ENCODE measurements at places on chromosomes 3 and 15.

DNA sequence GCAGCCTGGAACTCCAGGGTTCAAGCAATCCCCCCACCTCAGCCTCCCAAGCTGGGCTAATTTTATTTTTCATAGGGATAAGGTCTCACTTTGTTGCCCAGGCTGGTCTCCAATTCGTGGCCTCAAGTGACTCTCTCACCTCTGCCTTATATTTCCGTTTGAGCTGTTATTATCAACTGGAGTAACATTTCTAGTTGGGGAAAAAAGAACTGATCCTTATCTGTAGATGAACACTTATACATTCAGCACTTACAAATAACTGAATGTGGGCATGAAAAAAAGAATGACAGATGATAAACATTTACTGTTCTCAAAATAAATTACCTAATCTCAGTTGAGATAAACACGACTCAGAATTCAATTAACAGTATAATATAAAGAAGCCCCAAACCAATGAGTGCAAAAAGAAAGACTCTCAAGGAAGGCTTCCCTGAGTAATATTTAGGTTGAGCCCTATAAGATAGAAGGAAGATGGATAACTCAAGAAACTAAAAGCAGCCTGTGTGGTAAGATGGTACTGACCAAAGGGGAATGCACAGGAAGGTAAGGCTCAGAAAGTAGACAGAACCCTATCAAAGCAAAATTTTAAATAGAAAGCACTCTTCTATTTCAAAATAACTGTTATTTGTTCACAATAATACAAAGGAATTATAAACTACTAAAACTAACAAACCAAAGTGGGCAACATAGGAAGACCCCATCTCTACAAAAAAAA lies 11.8 kb downstream of the UBE3A start:
- no peak for DNase-seq

GRCh38 chr3:23455775-23456174 lies 252.6 kb downstream of the UBE2E2 start:
- DNase-seq: peak; percentile 87

- no peak for DNase-seq
Observed at GRCh38 chr15:50225057-50225456, 40.5 kb downstream of the HDC start.

- no peak for DNase-seq
Observed at GRCh38 chr3:78076379-78076778, 1036.5 kb downstream of the ROBO2 start.

- DNase-seq: no peak
Observed at GRCh38 chr3:105013657-105014056, 353.1 kb upstream of the ALCAM start.

- DNase-seq: no peak
Observed at GRCh38 chr15:69087366-69087976, 73.0 kb upstream of the GLCE start.

- no peak for DNase-seq
Observed at GRCh38 chr15:89649716-89650115, 5.6 kb downstream of the KIF7 start.

DNA sequence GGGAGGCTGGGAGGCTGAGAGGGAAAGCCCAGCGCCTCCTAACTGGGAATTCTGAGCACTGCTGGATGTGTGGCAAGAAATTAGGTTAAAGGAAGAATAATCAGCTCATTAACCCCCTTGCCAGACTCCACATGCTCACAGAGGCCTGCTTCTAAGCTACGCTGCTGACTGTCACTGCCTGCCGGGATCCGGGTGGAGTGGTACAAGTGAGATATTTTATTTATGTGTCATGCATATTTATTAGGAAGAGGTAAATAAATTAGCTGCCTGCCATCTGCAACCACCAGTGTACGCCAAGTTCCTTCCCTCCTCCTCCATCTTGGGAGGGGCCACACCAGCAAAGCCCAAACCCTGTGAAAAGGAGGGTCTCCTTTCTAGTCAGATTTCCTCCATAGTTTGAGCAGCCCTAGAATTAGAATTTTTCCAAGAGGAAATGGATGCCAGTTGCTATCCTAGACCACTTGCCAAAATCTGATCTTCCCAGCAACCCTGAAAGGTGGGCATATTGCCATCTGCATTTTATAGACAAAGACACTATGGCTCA lies 43.5 kb upstream of the GRIP2 start:
- DNase-seq: no peak

GRCh38 chr3:14244521-14245247 lies 66.1 kb downstream of the LSM3 start:
- no peak for DNase-seq

GRCh38 chr15:69496001-69496400 lies 43.4 kb downstream of the RPLP1 start:
- DNase-seq: no peak

DNA sequence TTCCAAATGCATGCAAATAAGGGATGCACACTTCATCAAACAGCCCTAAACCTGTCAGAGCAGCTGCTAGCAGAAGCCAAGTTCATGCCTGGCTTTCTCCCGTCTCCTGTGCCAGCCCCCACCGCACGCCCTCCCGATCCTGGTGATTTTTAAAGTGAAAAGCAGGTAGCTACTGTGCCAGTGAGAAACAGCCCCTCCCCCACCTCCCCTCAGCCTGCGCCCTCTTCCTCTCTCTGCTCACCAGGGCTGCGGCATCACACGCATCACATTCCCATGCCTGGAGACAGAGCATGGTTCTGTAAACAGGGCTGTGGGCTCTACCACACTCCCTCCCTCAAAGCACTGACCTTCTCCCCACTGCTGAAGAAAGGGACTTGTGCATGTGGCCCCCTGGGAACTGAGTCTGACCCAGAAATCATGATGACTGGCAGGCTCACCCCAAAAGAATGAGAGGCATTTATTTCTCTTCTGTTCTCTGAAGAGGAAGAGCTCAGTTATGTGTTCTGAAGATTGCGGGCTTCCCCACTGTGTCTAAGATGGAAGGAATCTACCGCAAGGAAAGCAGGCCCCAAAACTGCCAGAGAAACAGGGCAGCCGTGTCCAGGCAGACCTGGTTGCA lies 14.5 kb upstream of the SLC6A1 start:
- DNase-seq: peak; percentile 11

GRCh38 chr15:72740219-72740618 lies 43.3 kb downstream of the ADPGK start:
- DNase-seq: no peak

- DNase-seq: peak; percentile 98
Observed at GRCh38 chr15:67107014-67107812, 41.8 kb downstream of the SMAD3 start.

GRCh38 chr3:171088496-171088895 lies 62.0 kb upstream of the SLC2A2 start:
- DNase-seq: no peak

- DNase-seq: no peak
Observed at GRCh38 chr3:175198991-175199783, 340.1 kb downstream of the NAALADL2 start.

- no peak for DNase-seq
Observed at GRCh38 chr3:89813500-89813899, 706.1 kb downstream of the EPHA3 start.

GRCh38 chr3:78919021-78919755 lies 848.6 kb downstream of the ROBO1 start:
- DNase-seq: peak; percentile 65

DNA sequence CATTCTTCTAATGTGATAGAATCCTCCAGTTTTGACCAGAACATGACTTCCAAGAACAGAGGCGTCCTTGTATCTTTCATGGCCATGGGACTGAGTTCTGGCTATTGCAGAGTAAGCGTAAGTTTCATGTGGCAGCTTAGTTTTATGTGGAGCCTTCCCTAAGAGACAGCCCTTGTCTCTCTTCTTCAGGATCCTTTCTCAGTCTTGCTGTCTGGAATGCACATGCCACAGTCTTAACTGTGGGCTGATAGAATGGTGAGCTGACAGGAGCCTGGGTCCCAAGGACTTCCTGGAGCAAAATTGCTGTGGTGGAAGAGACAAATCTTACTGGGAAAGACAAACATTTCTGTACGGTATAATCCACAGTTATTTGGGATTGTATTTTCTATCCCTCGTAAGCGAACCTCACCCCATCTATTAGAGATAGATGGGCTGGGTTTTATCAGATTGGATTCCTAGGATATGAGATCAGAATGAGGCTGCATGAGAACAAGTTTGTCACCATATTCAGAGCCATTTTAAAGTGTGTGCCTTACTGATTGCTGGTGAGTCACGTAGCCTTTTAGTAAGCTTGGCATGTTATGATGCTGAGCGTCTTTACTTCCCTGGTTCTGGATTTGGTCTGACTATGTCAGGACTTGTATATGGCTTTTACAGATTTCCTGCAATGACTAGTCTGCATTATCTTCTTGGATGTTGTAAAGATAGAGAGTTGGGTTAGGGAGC lies 32.8 kb downstream of the CDIN1 start:
- peak; percentile 80 for DNase-seq

DNA sequence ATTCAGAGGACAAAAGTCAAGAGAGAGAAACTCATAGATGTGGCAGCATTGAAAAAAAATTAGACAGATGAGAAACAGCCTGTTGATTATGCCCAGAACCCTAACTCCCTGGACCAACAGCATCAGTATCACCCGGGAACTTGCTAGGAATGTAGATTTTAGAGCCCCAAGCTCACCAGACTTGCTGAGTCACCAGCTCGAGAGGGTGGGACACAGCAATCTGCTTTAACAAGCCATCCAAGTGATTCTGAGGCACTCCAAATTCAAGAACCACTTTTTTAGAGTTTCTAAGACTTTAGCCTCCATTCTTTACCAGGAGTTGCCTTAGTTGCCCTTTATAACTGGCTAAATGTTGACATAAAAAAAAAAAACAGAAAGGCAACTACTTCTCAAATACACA lies 70.9 kb downstream of the CGGBP1 start:
- no peak for DNase-seq

GRCh38 chr3:156630081-156630772 lies 44.2 kb upstream of the TIPARP start:
- no peak for DNase-seq

- no peak for DNase-seq
Observed at GRCh38 chr15:41661078-41661517, 893 bp downstream of the MGA start.

DNA sequence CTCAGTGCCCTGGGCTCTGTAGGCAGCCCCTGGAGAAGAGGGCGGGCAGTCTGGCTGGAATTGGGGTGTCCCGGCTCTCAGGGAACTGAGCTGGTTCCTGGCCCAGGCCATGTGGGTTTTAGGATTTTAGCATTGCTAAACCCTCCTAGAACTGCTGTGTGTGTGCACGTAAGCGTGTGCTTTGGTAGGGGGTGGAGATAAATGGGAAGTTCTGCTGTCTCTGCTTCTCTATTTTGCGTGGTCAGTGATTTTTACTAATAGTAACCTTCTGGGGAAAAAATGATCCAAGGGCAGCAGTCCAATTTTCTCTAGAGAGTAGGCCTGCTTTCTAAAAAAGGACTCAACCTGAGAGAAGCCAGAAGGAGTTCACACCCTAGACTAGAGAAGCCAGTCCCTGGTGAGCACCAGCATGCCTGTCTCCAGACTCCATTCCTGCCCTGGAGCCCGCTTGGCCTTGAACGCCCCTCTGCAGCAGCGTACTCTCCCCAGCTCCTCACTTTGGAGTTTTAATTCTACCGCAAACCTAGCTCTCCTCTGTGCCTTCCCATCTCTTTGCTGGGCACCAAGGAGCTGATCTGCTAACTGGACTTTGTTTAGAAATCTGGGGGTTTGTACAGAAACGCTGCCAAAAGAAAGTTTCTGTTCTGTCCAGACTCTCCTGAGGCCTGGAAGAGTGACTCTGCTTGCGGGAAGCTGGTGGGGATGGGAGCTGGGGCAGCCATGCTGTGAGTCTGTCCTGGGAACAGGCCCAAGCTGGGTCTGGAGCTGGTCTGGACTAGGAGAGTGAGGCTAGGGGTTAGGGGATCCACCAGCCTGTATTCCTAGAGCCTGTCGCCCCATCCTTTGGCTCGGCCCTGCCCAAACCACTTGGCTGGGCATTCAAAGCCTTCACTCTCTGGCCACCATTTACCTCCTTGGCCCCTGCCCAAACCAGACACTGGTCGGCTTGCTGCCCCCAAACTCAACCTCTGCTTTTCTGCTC lies 19.7 kb downstream of the CORO2B start:
- DNase-seq: no peak

DNA sequence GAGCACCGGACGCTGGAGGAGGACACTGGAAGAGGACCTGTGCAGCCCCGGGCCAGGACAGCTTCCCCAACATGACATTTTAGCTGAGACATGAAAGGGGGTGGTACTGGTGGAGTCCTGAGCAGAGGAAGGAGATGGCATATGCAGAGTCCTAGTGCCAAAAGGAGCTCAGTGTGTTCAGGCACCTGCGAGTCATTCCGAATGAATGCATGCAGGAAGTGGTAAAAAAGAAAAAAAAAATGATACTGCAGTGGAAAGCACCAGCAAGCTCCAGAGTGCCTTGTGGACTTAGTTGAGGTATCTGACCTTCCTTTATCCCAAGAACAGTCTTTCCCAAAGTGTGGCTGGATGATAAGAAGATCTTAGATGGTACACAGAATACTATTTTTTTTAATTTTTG lies 6.6 kb upstream of the ZNF148 start:
- no peak for DNase-seq

GRCh38 chr3:42314411-42314810 lies 48.4 kb upstream of the CCK start:
- DNase-seq: no peak

DNA sequence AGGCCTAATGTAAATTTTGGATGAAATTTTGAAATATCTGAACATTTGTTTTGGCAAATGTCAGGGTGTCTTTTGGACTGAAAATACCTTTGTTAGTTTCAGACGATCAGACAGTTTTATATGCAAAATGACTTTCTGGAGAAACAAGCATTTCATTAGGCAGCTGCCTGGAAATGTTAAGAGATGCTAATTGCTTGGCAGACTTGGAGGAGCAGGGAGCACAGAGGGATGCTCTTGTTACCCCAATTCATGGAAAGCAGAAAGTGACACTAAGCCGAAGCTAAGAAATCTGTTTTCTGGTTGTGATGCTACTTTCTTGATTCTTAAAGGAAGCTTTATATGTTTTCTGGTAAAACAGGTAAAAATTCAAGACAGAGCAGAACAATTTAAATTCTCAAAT lies 204.3 kb upstream of the GBE1 start:
- no peak for DNase-seq

GRCh38 chr3:155701882-155702465 lies 42.9 kb downstream of the PLCH1 start:
- peak; percentile 11 for DNase-seq

GRCh38 chr15:55260562-55261131 lies 29.0 kb downstream of the RAB27A start:
- DNase-seq: no peak

All from GM04503 (cell line).